Temporal lobe (tissue), 4 donors: ENCODE measurements at places on chromosomes 4 and X. TPM values are rescaled to one million over a fixed set of nuclear protein-coding genes. Genes with fewer than 3 reads are reported as not detected.

Gene HS6ST2
- 6.6 TPM for total RNA-seq

Gene REELD1
- total RNA-seq, result not detected

Gene RAB40AL
- 0.98 TPM for total RNA-seq

Gene ERVMER34-1
- 0.98 TPM for total RNA-seq

Gene HPGDS
- total RNA-seq, result 0.98 TPM

Gene INPP4B
- 4.7 TPM for total RNA-seq

Gene ANK2
- total RNA-seq, result 574 TPM

Gene PABPC5
- total RNA-seq, result 8.9 TPM

Gene CMC4
- total RNA-seq, result 4.7 TPM

Gene MAPK10
- 163 TPM for total RNA-seq

Gene XK
- 3.0 TPM for total RNA-seq

Gene TMEM144
- 1.2 TPM for total RNA-seq

Gene ANOS1
- 23.4 TPM for total RNA-seq

Gene GDPD2
- 3.9 TPM for total RNA-seq

Gene BST1
- 2.7 TPM for total RNA-seq

Gene SLC34A2
- total RNA-seq, result 0.25 TPM

Gene AFM
- total RNA-seq, result not detected

Gene PNMA6A
- total RNA-seq, result 13.5 TPM

Gene FAM9C
- total RNA-seq, result under 0.01 TPM

Gene ZCCHC18
- 21.6 TPM for total RNA-seq

Gene WDR44
- total RNA-seq, result 28.0 TPM

Gene GSX2
- 1.7 TPM for total RNA-seq

Gene CXCR3
- not detected for total RNA-seq

Gene GPRASP2
- total RNA-seq, result 77.2 TPM

Gene TKTL2
- total RNA-seq, result 0.49 TPM

Gene GUCY1A1
- total RNA-seq, result 109 TPM

Gene MAGEB2
- not detected for total RNA-seq

Gene POU3F4
- total RNA-seq, result 11.1 TPM

Gene DGKK
- total RNA-seq, result 0.49 TPM

Gene RBM47
- total RNA-seq, result 22.4 TPM

Gene RASGEF1B
- 26.8 TPM for total RNA-seq

Gene GPR119
- not detected for total RNA-seq

Gene ASB9
- total RNA-seq, result 0.25 TPM

Gene PPP2R2C
- total RNA-seq, result 59.5 TPM

Gene SMIM31
- total RNA-seq, result not detected

Gene ZNF182
- total RNA-seq, result 7.6 TPM

Gene MSX1
- 2.2 TPM for total RNA-seq

Gene CT45A1
- not detected for total RNA-seq

Gene LAMTOR3
- 39.8 TPM for total RNA-seq

Gene TEX13B
- not detected for total RNA-seq

Gene EXOC1L
- not detected for total RNA-seq

Gene DGAT2L6
- not detected for total RNA-seq

Gene PITX2
- total RNA-seq, result not detected

Gene CPLX1
- 2.0 TPM for total RNA-seq

Gene CFAP99
- not detected for total RNA-seq

Gene NEIL3
- total RNA-seq, result 2.2 TPM

Gene IL21
- total RNA-seq, result not detected

Gene TRAM1L1
- 22.1 TPM for total RNA-seq

Gene AMOT
- total RNA-seq, result 15.5 TPM

Gene AASDH
- total RNA-seq, result 20.7 TPM

Gene HSFX2
- total RNA-seq, result not detected

Gene RHOH
- total RNA-seq, result 0.25 TPM

Gene IL2RG
- total RNA-seq, result 0.25 TPM

Gene HCFC1
- total RNA-seq, result 20.4 TPM
